Epithelial cell of proximal tubule (primary cell): ENCODE measurements at places on chromosomes 2 and 18.

- no peak for DNase-seq
Observed at GRCh38 chr2:42762823-42763804, 821 bp downstream of the OXER1 start.

DNA sequence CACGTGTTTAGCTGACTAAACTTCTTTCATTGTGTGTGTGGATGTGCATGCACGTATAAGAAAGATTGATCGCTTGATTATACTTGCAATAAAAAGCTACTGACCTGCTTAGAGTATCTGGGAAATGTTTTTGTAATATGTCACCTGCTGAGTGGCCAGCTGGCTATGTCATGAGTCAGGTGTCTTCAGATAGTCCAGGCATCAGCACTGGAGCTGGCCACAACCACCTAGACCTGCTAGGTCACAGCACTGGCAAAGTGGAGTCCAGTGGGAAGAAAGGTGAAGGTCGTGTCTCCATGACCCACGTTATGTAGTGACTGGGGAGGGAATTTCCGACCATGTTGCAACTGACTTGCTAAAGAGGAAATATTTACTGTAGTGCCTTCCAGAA lies 147.0 kb downstream of the ESCO1 start:
- no peak for DNase-seq

GRCh38 chr18:58501066-58501896 lies 127.6 kb downstream of the ALPK2 start:
- DNase-seq, result no peak

GRCh38 chr2:216574046-216574445 lies 59.2 kb upstream of the IGFBP2 start:
- DNase-seq, result no peak

GRCh38 chr2:46847185-46847710 lies 68.4 kb downstream of the MCFD2 start:
- DNase-seq, result peak; percentile 71

- DNase-seq, result no peak
Observed at GRCh38 chr2:101446869-101447268, 28.0 kb downstream of the RFX8 start.

DNA sequence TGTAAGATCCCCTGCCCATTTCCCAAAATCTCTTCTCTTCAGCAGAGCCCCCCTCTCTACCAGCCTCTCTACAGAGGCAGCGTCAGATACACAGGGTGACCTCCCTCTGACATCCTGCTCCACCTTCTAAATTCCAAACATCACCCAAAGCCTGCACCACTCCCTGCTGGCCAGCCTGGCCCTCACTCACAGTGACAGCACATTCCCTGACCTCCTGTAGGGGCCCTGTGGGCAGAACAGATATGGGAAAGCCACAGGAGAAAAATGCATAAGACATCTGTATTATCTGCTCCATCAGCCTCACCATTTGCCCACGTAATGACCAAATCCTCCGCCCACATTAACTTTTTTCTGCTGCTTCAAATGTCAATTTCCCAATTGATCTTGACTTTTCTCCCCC lies 40.6 kb downstream of the TRABD2A start:
- no peak for DNase-seq

GRCh38 chr2:32688541-32688940 lies 60.7 kb downstream of the TTC27 start:
- DNase-seq, result no peak
